ENCODE measurements at places on chromosomes 4 and X.

GRCh38 chrX:29297171-29297800 is 710.0 kb downstream of the IL1RAPL1 start:
- no peak for DNase-seq

- DNase-seq = no peak
Measured at GRCh38 chrX:40164751-40165150, 67.0 kb upstream of the BCOR start.

DNA sequence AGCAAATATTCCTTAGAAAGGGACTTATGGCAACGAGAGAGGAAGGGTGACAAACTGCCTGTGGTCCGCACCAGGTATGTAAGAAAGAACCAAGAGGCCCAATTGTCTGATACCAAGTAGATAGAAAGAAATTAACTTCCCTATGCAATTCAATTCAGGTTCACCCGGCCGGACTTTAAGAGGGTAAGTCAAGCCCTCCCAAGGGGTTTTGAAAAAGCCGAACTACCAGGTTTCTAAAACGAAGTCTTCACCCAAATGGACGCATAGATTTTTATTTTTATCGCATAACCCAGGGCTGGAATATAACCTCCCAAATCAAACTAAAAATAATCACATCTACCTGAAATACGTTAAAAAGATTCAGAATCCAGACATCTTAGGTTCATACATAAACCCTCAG is 1.6 kb upstream of the MAB21L2 start:
- DNase-seq = no peak

DNA sequence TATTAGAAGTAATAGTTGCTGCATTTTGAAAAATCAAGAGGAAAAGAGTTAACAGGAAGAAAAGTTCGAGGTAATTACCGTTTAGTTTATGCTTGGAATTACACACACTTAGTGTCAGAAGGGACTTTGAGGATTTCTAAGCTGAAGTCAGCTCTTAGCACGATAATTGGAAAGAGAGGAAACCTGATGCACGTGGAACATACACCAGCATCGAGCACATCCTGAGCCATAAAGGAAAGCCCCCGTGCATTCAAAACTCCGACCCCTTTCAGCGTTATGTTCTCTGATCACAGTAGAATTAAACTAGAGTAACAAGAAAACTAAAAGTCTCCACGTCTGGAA is 400 bp upstream of the PAQR3 start:
- no peak for DNase-seq

DNA sequence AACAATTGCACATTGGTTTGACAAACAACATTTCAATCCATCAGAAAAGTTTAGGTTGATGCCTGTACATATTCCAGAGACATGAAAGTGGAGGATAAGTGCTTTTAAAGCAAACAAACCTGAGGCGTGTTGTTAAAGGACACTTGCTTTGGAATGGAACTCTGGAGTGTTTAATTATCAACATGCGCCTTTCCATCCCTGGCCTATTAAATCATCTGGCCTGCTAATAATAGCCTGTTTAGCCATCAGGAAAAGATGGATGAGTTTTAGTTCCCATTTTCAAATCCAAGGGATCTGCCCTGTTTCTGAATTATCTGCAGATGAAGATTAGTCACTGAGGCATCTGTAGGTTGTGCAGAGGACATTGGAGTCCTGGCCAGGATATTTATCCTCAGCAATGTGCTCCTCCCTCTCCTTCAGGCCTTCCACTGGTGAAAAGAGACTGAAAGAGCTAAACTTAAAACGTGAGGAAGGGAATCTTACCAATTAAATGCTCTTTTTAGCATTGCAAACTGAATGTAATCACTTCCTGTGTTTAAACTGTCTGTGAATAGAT is 388.9 kb downstream of the PPARGC1A start:
- DNase-seq = no peak

DNA sequence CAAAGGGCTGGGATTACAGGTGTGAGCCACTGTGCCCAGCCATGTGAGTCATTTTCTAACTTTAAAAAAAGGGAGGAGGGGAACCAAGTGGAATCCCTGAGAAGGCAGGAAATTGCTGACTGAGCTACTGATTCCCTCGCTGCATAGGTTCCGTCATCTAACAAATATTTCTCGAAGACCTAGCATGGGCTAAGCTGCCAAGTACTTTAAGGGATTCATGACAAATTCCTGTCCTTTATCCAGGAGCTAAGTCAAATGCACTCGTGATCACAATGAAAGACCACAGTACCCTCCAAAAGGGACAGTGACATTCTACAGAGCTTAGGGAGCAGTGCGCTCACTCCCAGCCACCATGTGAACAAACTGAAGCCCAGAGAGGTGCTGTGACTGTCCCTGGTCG is 33.2 kb upstream of the MAN2B2 start:
- DNase-seq = no peak

DNA sequence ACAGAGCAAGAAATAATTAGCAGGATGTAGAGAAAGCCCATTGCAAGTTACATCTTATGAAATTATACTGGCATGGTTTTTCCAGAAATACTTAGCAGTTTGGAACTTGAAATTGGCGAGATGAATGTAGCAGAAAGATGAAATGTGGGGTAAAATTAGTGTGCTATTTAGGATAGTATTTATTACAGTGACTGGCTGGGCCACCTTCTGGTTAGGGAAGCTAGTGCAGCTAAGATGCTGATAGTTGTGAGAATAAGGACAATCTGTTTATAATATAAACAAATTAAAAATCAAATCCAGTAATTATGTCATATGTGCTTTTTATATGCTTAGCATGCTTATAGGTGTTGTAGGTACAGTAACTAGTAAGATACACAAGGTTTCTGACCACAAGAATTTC is 74.8 kb downstream of the IL15 start:
- DNase-seq = no peak

- no peak for DNase-seq
Measured at GRCh38 chrX:10582215-10582733, 38.1 kb downstream of the MID1 start.

- no peak for DNase-seq
Measured at GRCh38 chr4:61411241-61411640, 211.1 kb downstream of the ADGRL3 start.

- DNase-seq = no peak
Measured at GRCh38 chr4:15717657-15718416, 15.0 kb downstream of the BST1 start.

- no peak for DNase-seq
Measured at GRCh38 chr4:46329118-46329976, 60.6 kb downstream of the GABRA2 start.

DNA sequence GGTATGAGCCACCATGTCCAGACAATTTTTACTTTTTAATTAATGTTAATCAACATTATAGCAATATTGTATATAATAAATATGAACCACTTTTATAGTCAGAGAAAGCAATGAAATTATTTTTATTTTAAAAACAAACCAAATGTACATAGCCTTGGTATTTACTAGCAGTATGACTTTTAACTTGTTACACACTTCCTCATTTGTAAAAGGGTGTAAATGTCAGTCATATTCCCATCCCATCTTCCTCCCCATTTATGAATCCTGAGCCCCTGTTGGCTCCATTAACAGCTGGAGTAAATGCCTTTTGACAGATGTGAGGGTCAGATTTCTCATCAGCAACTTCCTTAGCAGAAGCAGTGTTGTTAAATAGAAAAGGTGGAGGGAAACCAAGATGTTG is 179.6 kb upstream of the SPRY1 start:
- DNase-seq = no peak

Measured in activated effector memory CD4-positive, alpha-beta T cell treated with Interleukin-2 at 50 U/mL for 16 hours (primary cell).